ENCODE measurements at places on chromosomes 16 and 17.
A peak's percentile ranks its signal among the peaks of the same experiment; 100 is the strongest.

DNA sequence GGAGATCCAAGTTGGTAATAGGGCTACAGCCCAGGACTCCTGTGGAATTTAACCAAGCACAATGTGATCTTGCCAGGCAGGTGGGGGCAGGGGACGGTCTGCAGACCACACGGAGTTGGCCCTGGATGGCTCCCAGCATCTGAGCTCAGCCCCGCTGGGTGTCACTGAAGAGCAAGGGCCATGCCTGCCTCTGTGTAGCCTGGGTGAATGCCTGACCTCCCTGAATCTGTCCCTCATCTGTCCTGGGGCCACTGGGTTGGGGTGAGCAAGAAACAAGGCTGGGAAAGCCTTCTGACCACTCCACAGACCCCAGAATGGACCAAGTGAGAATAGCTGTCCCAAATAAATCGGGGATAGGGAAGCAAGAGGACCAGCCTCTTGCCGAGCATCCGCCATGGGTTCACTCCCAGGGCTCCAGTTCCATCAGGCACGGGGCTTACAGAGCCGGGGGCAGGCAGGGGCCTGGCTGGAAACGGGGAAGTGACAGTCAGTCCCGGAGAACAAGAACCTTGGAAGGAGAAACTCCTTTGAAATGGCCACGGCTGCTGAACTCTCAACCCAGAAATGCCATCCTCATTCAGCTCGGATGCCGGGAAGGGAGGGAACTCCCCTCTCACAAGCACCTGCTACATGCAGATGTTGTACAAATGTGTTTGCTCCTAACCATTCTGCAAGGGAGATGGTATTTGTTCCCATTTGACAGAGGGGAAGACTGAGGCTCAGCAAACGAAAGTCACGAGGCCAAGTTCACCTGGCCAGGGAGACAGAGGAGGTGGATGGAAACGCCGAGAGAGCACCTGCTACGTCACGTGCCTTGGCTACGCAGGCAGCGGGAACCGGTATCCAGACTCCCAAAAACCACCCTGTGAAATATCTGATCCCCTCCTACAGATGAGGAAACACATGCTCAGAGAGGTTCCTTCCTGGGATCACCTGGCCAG, 50.0 kb downstream of the RMI2 start:
- no peak for DNase-seq

DNA sequence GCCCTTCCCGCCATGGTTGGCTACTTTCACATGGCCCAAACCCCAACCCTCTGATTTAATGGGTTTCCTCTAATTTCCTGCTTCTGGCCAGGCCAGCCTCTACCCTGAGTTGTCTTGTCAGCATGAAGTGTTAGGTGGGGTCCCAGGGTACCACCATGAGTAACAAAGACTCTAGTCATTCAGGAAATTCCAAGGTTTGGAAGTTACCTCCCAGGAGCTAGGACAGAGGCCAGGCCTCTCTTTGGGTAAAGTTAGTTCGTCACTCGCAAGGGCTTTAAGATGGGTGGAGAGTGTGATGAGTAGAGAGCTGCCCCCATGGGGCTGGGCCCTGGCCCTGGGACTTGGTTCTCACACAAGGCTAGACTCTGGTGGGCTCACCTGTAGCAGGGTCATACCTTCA, 54.6 kb downstream of the PLD6 start:
- no peak for DNase-seq

DNA sequence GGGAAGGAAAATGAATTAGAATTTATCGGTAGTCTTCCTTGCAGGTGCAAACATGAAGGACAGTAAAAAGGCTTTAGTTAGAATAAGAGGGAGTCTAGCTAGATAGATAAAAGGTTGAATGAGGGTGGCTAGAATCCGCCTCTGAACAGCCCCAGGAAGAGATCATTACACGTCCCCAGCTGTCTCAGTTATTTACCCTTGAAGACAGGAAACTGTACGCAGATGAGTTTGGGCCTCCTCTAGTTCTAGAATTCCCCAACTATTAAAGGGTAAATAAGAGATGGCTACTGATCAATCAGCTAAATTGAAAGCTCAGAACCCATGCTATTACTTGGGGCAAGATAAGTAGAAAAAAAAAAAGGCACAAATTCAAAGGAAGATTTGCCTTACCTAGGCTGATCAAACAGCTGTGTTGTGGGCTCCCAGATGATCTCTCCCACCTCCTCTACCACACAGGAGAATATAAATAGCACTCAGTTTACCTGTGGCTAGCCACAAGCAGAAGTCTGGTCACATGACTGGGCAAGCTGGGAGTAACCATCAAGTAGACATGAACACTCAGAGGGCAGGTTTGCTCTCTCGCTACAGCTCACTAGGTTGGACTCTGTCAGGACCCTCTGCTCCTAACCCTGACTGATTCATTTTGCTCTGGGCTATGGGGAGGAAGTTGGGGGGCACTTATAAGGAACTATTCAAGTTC, 17.0 kb downstream of the FAM117A start:
- DNase-seq: no peak

- DNase-seq: no peak
Observed at GRCh38 chr17:77497578-77497934, 356.8 kb downstream of the SEC14L1 start.

GRCh38 chr17:21371511-21372081, 4.6 kb upstream of the KCNJ12 start:
- no peak for DNase-seq

GRCh38 chr17:63445571-63445953, 544 bp downstream of the CYB561 start:
- DNase-seq: peak; percentile 78

- no peak for DNase-seq
Observed at GRCh38 chr17:514584-514983, 162.0 kb upstream of the RPH3AL start.

DNA sequence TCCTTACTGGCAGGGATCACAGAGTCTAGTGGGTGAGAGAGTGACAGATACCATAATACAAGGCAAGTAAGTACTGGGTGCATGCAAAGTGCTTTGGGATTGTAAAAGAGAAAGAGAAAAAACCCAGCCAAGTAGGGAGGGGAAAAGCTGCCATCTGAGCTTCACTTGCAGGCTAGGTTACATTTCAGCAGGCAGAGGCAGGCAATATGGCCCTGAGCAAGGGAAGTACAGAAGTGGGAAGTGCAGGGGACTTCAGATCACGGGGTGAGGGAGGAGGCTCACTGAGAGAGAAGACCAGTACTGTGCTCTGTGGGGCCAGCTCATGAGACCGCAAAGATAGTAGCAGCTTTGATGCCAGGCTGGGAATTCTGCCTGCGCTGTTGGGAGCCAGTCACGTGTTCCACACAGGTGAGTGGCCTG, 230.6 kb downstream of the MSI2 start:
- no peak for DNase-seq

DNA sequence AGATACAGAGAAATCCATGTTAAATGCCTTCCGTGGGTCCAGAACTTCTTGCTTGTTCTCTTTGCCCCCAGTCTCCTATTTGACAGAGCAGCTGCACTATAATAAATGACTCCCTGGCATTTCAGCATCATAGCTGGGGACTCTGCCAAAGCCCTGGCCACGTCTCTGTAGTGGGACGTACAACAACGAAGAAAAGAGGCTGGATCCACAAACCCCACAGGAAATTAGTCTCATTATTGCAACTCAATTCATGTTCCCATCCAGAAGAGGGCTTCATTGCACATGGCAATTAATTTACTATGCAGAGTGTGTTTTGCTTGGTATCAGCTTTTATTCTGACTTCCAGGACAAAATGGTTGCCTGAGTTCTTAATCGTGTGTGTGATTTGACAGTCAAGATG, 121.3 kb downstream of the CDH13 start:
- DNase-seq: no peak

GRCh38 chr16:4382795-4383357, 11.2 kb downstream of the VASN start:
- DNase-seq: no peak

GRCh38 chr17:37094391-37094790, 145.6 kb downstream of the AATF start:
- DNase-seq: no peak

DNA sequence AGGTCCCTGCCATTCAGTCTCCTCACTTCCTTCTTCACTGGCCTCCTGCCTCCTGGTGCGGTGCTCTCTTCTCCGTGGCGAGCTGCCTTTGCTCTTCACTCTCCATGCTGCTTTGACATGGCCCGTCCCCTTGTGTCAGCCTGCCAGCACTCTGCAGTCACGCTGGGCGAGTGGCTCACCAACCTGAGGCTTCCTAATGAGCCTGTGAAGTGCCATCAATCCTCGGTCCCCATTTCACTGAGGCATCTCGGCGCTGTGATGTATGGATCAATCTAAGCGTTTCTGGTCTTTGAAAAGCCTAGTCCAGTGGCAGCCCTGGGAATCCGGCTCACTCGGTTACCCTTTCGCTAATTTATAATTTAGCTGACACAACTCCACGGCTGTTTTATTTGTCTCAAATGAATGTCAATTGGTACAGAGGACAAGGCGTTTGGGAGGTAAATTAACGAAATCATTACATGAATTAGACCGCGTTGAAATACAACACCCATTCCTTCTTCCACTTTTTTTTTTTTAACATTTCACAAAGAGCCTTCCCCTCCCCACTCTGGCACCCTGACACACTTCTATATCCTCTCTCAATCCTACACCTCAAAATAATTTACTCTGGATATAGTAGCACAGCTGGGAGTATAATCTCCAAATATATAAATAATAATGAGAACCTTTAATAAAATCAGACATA, 610.7 kb downstream of the TMEM114 start:
- peak; percentile 71 for DNase-seq

GRCh38 chr17:194828-195602, 13.6 kb upstream of the DOC2B start:
- DNase-seq: peak; percentile 15

DNA sequence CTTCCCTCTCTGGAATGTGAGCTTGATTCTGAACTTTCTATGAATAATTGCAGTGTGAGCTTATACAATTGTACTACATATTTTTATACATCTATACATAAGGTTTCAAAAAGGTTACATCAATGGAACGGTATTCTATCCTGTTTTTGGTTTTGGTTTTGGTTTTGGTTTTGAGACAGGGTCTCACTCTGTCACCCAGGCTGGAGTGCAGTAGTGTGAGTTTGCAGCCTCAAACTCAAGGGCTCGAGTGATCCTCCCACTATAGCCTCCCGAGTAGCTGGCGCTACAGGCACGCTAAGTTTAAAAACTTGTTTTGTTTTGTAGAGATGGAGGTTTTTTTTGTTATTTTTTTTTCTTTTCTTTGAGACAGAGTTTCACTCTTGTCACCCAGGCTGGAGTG, 1.1 kb downstream of the CTRB1 start:
- no peak for DNase-seq

DNA sequence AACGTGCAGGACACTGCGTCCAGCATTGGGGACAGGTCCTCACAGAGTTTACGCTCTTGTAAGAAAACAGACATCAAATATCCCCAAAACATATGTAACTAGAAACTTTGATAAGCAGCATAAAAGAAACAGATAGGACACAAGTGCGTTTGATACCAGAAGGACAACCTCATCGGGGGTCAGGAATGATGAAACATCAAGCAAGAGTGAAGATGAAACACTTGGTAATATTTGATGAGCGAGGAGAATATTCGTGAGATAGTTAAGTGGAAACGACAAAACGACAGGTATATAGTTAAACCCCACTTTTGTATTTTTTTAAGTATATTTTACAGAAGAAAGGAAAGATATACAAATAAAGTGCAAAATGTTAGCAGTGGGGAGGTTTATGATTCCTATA, 55.9 kb downstream of the NXN start:
- no peak for DNase-seq

- DNase-seq: no peak
Observed at GRCh38 chr17:11882716-11883115, 114.6 kb downstream of the ZNF18 start.

- DNase-seq: no peak
Observed at GRCh38 chr16:73006026-73006425, 41.9 kb downstream of the ZFHX3 start.

DNA sequence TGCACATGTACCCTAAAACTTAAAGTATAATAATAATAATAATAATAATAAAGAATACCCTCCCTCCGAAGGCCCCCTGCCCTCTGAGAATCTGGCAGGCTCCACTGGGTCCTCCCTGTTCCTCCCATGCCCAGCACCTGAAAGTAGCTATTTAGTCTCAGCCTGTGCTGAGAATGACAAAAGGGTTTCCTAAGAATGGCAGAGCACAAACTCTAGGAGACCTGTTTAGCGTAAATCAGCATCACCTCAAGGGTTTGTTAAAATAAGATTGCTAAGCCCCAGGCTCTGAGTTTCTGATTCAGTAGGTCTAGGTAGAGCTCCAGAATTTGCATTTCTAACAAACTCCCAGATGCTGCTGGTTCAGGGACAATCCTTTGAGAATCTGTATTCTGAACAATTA, 606.8 kb upstream of the CDH11 start:
- no peak for DNase-seq

- DNase-seq: no peak
Observed at GRCh38 chr17:59746849-59747445, 39.5 kb downstream of the VMP1 start.

GRCh38 chr17:82380860-82381702, 9.5 kb downstream of the UTS2R start:
- peak; percentile 52 for DNase-seq

GRCh38 chr17:1650731-1651558, 1.3 kb upstream of the RILP start:
- no peak for DNase-seq

DNA sequence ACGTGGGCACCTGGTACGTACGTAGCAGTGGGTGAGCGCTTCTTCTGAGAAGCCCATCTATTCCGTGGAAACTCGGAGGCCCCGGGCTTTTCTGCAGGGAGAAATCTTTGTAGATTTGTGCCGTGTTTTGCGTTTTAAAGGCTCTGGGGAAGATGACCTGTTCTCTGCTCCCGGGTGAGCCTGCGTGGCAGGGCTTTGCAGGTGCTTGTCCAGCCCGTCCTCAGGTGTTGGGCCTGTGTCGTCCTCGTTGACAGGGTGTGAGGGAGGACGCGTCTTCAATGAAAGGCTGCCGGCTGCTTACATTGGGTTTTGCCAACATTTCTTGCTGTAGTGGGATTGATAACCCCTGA, 87.5 kb upstream of the ZNF750 start:
- DNase-seq: no peak

DNA sequence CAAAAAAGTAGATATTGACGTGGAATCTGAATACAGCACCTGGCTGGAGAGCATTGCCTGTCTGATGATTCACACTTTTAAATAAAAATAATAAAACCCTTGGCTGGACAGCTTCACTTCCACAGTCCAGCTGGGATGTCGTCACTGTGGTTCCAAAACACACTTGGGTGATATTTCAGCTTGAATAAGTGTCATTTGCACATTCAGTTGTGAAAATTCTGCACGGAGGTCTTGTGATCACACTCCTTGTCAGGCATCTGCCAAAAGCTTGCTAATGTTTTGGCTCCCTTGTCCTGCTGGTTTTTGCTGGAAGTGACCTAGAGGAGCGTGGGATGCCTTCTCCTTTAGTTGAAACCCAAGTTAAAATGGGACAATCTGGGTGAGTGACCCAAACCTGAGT, 60.7 kb downstream of the PCTP start:
- DNase-seq: no peak

- no peak for DNase-seq
Observed at GRCh38 chr16:67454852-67455251, 23.9 kb downstream of the HSD11B2 start.

All from NCI-H1417 (cell line).